ENCODE measurements at places on chromosomes 6 and 20.

GRCh38 chr6:156683821-156684220 is 93.4 kb upstream of the ARID1B start:
- DNase-seq = no peak

GRCh38 chr6:88636871-88637270 is 326.5 kb downstream of the RNGTT start:
- DNase-seq = no peak

DNA sequence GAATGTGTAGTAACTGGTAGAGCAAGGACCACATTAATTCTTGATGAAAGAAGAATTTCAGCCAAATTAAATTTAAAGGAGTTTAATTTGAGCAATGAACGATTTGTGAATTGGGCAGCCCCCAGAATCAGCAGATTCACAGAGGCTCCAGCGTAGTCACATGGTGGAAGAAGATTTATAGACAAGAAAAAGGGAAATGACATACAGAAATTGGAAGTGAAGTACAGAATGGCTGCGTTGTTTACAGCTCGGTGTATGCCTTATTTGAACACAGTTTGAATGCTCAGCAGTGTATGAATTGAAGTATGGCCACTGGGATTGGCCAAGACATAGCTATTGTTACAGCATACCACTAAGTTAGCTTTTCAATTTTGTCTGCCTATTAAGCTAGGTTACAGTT is 173.6 kb upstream of the ARG1 start:
- DNase-seq = no peak

DNA sequence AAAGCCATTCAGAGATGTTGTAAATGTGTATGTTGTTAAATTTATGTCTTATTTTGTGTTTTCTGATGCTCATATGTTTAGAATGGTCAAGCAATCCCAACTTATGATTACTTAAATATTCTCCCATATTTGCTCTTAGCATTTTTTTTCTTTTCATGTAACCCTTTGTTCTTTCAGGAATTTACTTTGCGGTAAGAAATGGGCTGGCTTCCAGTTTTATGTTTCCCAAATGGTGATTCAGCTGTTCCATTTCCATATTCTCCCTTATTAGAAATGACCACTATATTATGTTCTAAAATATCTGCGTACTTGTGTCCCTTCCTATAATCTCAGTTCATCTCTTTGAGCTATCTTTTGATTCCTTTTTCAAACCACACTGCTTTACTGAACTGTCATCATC is 113.7 kb downstream of the CDH26 start:
- DNase-seq = no peak

GRCh38 chr6:148593130-148593812 is 153.6 kb upstream of the UST start:
- DNase-seq = no peak

GRCh38 chr6:107698146-107698545 is 126.0 kb downstream of the SCML4 start:
- DNase-seq = no peak

- DNase-seq = no peak
Observed at GRCh38 chr6:116512111-116512559, 696 bp downstream of the CALHM5 start.

All from CD4-positive, alpha-beta T cell (primary cell).